AG08396 (cell line): ENCODE measurements at places on chromosomes 5 and 9.
A peak's percentile ranks its signal among the peaks of the same experiment; 100 is the strongest.

DNA sequence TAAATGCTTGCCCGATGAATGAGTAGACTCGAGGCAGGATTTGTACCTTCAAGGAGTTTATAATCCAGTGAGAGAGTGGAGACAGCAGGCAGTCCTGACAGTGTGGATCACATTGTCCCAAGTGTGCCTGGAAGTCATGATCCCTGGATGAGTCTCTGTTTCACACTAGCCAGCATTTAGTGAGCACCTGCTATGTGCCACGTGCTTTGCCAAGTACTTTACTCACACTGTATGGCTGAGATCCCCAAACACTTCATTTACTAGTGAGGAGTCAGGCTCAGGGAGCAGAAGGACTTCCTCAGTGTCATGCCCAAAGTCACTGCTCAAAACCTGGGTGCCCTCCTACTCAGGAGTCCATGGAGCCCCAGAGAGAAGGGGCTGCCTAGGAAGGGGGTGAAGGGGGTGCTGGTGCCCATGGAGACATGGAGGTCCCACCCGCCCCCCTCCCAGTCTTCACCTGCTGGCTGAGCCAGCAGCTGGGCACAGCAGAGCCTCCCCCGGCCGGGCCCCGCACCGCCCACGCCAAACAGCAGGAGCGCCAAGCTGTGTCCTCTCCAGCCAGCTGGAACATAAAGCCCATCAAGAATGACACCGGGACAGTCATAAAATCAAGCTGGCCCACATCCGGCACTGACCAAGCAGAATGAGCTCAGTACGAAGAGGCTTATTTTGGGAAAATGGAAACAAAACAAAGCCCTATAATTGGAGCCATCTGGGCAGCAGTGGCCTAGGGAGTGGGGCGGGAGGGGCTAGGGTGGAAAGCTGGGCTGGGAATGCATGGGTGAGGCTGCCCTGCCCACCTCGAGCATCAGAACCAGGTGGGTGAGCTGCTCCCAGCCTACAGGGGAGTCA lies 10.6 kb downstream of the LAMC3 start:
- DNase-seq, result peak; percentile 55

GRCh38 chr5:62000646-62001045 lies 305.4 kb upstream of the KIF2A start:
- DNase-seq, result no peak

- DNase-seq, result no peak
Measured at GRCh38 chr5:73274881-73275663, 102.1 kb downstream of the TMEM174 start.

GRCh38 chr9:122202111-122202510 lies 26.6 kb downstream of the LHX6 start:
- DNase-seq, result no peak

GRCh38 chr9:97853056-97853843 lies at the start of gene FOXE1:
TSS of gene FOXE1 (plus strand) at chr9:97853226. CDS start at chr9:97853915, 689 bp downstream.
- no peak for DNase-seq

GRCh38 chr9:75176037-75176436 lies 87.7 kb downstream of the OSTF1 start:
- DNase-seq, result no peak

- DNase-seq, result no peak
Measured at GRCh38 chr9:88732128-88732527, 197.2 kb downstream of the NXNL2 start.

GRCh38 chr9:23764219-23764618 lies 61.8 kb downstream of the ELAVL2 start:
- DNase-seq, result no peak

GRCh38 chr5:107153283-107153682 lies 517.5 kb downstream of the EFNA5 start:
- no peak for DNase-seq

DNA sequence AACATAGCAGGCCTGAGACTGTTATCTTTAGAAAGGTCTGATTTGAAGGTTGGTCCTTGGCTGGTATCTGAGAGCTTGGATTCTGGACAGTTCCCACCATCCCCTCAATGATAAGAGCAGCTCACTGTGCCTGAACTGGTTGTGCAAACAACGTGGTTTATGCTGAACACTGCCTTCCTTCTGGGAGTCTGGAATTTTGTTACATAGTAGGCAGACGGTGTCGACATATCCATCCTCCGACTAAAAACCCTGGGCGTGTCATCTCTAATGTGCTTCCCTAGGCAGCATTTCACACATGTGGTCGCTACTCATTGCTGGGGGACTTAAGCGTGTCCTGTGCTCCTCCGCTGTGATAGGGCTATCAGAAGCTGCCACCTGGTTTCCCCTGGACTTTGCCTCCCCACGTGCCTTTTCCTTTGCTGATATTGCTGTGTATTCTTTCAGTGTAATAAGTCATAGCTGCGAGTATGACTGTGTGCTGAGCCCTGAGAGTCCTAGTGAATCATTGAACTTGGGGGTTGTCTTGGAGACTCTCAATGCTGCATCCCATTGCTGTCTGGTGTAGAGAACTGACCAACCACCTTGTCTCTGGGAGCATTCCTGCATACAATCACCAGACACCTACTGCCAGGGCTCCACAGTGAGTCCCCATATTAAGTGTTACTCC lies 119.1 kb upstream of the TBC1D2 start:
- peak; percentile 82 for DNase-seq

- DNase-seq, result peak; percentile 73
Measured at GRCh38 chr5:139658928-139659667, 10.9 kb downstream of the CXXC5 start.

DNA sequence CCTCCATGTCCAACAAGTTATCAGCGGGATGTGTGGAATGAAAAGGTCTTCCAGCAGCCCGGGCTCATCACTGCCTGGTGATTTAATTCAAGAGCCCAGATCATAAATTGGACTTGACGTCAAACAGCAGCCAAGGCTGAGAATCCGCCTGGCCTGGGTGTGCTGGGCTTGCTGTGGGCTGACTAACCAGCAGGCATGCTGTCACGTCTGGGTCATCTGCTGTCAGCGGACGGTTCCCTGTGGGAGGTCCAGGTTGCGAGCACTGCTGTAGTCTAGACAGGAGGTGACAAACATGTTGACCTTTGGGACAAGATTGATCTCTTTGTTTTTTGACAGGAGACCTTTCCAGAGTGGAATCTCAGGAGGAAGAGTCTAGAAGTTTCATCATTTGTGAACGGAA lies 289.7 kb downstream of the OSTF1 start:
- no peak for DNase-seq

GRCh38 chr5:173568128-173568527 lies 48.3 kb downstream of the BOD1 start:
- DNase-seq, result no peak

DNA sequence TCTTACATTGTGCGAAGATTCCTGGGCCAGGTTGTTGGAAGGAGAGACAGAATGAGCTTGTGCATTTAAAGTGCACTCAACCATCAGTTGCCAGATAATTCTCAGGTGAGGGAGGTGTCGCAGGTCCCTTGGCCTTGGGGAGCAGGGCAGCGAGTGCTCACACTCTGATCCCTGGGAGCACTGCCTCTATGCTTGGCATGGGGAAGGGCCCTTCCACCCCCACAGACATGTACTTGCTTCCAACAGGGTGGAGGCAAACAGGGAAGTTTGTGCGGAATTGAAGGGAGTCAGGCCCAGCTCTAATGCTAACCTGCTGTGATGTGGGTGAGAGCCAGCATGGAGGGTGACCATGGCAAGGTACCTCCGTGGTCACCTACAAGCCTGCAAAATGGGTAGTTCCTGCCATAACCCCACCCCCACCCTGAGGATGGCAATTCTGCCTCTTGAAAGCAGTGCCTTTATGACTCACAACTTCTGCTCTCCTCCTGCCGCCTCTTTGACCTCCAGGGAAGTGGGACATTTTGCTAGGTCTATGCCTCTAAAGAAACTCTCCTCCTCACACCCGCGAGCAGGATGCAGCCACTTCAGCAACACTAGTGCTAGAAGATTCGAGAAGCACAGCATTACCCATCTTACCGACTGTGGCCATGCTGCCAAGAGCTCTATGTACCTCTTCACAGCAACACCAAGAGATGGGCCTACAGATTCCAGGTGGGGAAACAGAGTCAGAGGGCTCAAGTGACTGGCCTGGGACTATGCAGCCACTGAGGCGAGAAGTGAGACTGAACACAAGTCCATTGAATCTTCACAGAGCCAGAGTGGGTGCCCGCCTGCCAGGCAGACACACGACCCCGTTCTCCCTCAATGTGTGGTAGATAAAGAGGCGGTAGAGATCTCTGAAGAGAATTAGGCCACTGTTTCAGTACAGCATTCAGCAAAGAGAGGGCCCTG lies 22.1 kb upstream of the SLC25A51 start:
- no peak for DNase-seq

- DNase-seq, result no peak
Measured at GRCh38 chr5:31707329-31707728, 68.4 kb downstream of the PDZD2 start.

DNA sequence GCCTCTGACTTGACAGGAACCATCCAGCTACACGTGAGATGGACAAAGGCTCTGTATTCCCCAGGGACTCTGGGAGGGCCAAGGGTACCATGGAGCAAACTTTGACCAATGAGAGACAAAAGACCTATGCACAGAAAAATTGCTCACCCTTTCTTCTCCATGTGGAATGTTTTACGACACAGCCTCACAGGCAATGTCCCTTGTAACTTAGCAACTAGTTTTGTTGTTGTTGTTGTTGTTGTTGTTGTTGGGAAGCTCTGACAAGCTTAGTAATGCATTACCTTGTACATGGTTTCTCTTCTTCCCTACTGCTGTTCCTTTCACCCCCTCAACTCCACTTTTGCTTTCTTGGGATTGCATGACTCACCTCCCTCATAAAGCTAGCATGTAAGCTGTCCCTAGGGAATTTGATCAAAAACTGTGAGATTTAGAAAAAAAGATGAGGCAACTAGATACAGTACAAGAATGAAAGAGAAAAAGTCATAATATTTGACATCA lies 550.9 kb downstream of the RAB3C start:
- DNase-seq, result peak; percentile 19

- no peak for DNase-seq
Measured at GRCh38 chr5:165139721-165140120, 1634.3 kb downstream of the MAT2B start.

- no peak for DNase-seq
Measured at GRCh38 chr5:16712178-16712577, 95.4 kb upstream of the RETREG1 start.

DNA sequence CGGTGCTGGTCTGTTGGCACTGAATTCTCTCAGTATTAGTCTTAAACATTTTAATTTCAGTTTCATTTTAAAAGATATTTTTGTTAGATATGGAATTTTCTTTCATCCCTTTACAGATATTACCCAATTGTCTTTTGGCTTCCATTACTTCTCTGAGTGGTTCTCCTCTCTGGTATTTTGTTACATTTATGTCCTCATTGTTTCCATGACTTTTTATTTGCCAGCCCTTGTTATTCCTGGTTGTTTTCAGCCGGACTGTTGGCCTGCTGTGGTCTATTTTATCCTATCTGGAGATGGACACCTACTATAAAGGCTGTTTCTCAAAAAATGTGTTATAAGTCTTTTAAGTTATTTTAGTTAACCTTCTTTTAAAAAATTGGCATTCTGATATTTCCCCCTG lies 117.2 kb downstream of the ARHGEF28 start:
- DNase-seq, result no peak

GRCh38 chr9:69857131-69857530 lies 36.5 kb downstream of the CFAP95 start:
- DNase-seq, result peak; percentile 29

- no peak for DNase-seq
Measured at GRCh38 chr5:64834037-64834436, 65.3 kb downstream of the CWC27 start.

GRCh38 chr5:122815218-122815767 lies 30.1 kb upstream of the SNX24 start:
- DNase-seq, result no peak

DNA sequence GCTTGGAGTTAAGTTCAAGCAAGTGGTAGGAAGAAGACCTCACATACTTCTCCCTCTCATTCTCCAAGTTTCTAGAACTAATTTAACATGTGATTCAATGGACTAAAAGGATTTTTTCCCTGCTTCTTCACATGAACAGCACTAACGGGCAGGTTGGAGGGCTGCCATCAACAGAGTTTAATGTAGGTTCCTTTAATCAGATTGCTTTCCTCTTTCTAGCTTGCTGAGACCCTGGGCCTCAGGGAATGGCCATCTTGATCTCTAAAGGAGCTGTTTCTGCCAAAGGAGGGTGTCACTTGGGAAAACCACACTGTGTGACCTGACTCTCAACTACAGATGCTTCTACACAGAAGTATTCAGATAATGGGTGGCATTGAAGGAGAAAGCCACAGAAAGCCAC lies 223.3 kb downstream of the PIK3R1 start:
- no peak for DNase-seq

DNA sequence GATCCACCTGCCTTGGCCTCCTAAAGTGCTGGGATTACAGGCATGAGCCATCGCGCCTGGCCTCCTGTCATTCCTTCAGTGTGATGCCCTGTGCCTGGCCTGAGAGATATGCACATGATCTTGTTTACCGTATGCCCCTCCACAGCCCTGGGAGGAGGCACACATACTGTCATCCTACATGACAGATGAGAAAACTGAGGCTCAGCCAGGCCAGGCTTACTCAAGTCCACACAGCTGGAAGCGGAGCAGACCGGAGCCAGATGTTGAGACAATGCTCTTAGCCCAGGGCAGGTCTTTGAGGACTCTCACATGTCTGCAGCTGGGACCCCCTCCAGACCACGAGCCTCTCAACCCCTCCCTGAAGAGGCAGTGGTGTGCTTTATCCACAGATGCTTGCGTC lies 38.7 kb upstream of the SH3PXD2B start:
- no peak for DNase-seq

DNA sequence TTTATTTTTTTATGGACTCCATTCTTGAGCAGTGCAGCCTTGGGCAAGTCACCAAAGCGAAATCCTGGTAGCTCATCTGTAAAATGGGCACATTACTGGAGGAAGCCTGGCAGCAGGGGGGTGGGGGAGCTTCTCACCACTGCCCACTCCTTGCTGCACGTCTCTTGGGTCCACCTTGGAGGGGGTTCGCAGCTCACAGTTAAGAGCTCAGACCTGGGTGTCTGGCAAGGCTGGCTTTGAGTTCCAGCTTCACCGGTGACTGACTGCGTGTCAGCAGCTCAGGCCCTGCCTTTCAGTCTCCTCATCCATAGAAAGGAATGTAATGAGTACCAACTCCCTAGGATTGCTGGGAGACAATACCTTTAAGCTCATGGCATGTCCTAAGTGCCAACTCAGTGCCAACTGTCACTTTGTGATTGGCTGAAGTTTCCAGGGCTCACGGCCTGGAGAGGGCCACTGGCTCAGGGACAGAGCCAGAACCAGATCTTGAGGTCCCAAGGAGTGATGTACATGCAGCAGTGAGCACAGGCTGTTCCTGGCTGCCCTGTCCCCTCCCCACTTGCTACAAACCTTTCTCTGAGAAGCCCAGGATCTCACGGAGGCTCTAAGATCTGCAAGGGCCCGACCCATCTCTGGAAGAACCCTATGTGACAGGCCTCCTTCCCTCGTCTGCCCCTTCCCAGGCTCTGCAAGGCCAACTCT lies 72.9 kb downstream of the C9orf50 start:
- DNase-seq, result no peak

GRCh38 chr9:76521244-76521681 lies 62.3 kb downstream of the GCNT1 start:
- DNase-seq, result no peak

GRCh38 chr9:85137696-85138095 lies 468.2 kb downstream of the NTRK2 start:
- no peak for DNase-seq

GRCh38 chr9:136990242-136990911 lies 1.8 kb upstream of the PAXX start:
- DNase-seq, result no peak

- peak; percentile 43 for DNase-seq
Measured at GRCh38 chr5:180208435-180209081, 453 bp downstream of the RASGEF1C start.

- no peak for DNase-seq
Measured at GRCh38 chr5:141095263-141095641, 837 bp downstream of the PCDHB2 start.
